OCI-M1 (cell line): ENCODE measurements at places on chromosomes 3 and 15.

DNA sequence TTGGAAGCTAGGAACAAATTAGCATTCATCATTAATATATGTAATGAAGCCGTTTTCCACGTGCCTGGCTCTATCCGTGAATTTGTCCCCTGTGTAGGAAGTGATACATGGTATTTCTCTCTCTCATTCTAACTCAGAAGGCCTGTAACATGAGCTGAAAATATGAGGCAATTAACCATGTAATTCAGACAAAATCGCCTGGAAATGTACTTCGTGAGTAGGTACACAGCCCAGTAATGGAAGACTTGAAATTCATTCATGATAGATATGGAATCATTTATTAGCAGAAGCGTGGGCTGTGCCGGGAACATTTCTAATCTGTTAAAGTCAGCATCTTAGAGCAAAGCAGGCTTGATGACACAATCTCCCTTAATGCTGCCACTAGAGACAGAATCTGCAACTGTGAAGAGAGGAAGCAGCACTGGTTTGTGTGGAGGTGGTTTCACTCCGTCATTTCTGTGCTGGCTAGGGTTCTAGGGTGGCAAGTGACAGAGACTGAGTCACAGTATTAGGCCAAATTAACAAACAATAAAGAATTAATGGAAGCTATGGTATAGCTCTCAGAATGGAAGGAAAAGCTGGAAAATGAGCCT lies 225.0 kb upstream of the PROK2 start:
- peak; percentile 11 for DNase-seq

GRCh38 chr3:102673271-102674115 lies 238.7 kb downstream of the ZPLD1 start:
- DNase-seq, result peak; percentile 86

DNA sequence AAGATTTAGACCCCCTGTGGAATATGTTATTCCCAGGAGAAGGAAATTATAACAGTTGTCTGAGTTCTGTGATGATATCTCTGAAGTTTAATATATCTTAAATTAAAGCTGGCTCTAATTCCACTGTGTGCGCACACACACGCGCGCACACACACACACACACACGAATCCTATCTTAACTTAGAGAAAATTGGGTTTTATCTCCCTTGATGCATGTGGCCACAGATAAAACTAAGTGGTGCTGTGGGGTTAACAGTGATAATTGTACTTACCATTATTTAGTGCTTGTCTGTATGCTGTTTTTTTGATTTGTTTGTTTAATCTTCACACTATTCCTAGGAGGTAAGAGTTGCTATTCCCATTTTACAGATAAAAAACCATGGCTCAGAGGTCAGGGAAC lies 7.4 kb downstream of the EEFSEC start:
- no peak for DNase-seq

- DNase-seq, result no peak
Measured at GRCh38 chr15:39369768-39370167, 211.1 kb upstream of the THBS1 start.

GRCh38 chr3:153624310-153625030 lies 462.4 kb downstream of the RAP2B start:
- DNase-seq, result peak; percentile 31

DNA sequence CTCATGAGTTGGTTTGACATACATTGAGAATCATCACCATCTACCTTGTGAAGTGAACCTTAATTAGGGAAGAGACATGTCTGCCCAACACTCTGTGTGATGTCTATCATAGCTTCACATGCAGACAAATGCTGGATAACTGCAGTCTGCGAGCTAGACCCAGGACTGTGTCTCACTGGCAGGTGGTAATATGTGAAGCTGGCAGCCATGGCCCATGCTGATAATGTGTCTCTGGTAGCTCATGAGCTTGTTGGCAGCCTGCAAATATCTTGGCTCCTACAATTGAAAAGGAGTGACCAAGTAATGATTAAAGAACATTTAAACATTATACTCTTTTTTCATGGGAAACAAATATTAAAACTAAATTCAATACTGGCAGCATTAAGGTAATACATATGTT lies 234.8 kb downstream of the CHST2 start:
- no peak for DNase-seq

DNA sequence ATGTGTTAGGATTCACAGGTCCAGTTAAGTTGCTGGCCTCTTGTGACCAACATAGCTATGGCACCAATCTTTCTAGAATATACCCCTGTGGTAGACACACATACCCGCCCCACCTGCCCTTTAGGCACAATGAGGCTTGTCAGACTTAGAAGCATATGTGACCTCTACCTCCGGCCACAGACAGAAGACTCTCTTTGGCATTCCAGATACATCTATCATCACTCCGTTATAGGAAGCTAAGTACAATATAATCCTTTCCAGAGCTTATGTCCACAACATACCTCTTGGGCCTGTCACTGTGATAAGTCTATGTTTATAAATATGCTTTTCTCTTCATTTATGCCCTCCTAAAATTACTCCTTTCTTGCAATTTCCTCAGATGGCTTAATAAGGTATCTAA lies 39.8 kb downstream of the CD47 start:
- DNase-seq, result no peak

DNA sequence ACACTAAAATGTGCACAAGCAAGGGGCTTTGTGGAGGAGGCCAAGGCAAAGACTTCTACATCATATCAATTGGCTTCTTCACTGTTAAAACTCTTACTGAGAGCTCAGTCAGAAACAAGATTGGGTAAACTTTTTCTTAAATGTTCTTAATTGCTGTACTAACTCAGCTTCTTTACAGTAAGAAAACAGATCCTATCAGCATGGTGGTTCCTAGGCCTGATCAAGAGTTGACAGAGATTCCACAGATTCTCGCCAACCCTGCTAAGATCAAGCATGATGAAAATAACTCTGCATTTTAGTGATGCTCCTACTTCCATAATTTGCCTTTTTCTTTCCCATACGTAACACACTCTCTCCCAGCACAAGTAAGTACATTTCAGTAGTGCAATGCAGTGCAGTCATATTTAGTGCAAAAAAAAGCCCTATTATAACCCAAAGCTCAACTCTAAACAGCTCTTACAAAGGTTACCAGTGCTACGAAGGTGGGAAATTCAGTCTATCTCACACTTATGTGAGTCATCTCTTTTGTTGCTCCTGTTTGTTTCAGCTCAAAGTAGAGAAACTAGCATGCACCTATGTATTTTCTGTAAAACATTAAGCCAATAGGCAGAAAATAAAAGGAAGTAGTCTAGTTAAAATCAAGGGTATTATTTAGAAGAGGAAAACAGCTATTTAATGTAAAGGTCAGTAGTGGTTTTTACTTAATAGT lies 29.9 kb downstream of the TIGIT start:
- DNase-seq, result no peak

- DNase-seq, result no peak
Measured at GRCh38 chr15:100723315-100723801, 121.0 kb downstream of the ASB7 start.

- DNase-seq, result no peak
Measured at GRCh38 chr15:55267401-55268175, 22.0 kb downstream of the RAB27A start.

- peak; percentile 83 for DNase-seq
Measured at GRCh38 chr3:14925729-14926591, 21.4 kb upstream of the NR2C2 start.

DNA sequence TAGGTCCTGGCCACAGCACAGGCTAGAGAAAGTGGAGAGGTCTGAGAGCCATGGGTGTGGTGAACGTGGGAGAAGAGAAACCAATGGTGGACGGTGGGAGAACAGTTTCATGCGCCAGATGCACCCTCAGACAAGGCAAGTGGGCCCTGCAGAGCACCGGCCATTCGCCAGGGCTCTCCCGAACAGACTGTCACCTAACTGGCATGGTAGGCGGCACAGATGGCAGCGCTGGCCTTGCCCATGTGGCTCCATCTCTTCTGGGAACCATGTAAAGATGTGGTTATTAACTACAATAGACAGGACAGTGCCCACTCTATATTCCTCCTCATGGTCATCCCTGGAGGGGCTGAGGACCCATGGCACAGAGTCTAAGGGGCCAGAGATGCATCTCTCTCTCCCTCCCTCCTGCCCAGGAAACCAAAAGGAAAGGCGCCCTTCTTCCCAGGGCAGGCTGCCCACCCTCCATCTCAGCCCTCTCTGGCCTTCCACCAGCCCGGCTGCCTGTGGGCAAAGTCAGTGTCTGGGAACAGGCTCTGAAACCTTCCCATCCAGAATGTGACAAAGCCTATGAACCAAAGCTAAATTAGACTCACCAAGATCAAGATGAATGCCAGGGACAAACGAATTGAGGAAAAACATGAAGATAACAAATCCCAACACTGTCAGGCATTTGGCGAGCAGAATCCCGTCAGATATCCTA lies 147.8 kb downstream of the OCA2 start:
- DNase-seq, result no peak

GRCh38 chr15:31365655-31366127 lies 39.1 kb downstream of the KLF13 start:
- peak; percentile 92 for DNase-seq

DNA sequence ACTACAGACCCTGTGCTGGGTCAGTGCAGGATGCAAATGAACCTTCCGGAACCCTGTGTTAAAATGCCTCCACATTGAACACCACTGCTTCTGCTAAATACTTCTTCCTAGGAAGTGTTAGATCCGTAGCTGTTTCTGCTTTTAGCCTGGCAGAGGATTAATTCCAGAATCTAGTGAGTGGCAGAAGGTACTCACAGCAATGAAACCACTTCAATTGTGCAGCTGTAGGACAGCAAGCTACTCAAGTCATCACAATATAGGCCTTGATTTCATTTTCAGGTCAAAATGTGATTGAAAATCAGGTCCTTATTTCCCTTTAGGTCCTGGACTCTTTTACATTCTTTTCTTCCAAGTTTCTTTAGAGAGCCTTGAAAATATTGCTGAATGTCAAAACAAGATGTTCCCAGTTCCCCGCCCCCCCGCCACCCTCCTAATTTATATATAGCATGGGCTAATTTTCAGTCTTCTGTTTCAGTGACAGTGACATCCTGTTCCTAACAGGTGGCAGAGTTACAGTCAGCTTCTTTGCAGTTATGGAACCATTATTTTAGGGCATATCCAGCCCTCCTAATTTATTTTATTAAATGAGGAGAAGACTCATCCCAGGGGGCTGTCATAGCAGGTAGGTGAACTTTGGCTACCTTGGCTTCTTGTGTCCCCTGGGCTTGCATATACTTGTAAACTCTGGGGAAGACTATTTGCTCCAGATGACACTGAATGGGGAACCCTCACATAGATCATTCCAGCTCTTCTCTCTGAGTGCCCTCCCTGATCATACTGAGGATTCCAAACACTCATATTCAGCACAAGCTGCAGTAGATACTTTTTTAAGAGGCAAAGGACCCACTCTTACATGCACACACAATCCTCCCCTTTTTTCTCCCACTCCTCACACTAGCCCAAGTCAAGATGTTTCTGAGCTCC lies 28.0 kb upstream of the ARNT2 start:
- no peak for DNase-seq

GRCh38 chr15:25829073-25829472 lies 34.1 kb downstream of the ATP10A start:
- DNase-seq, result peak; percentile 0

GRCh38 chr15:51758645-51759044 lies 7.2 kb downstream of the TMOD2 start:
- DNase-seq, result no peak

- no peak for DNase-seq
Measured at GRCh38 chr15:78914027-78914764, 30.6 kb downstream of the CTSH start.

DNA sequence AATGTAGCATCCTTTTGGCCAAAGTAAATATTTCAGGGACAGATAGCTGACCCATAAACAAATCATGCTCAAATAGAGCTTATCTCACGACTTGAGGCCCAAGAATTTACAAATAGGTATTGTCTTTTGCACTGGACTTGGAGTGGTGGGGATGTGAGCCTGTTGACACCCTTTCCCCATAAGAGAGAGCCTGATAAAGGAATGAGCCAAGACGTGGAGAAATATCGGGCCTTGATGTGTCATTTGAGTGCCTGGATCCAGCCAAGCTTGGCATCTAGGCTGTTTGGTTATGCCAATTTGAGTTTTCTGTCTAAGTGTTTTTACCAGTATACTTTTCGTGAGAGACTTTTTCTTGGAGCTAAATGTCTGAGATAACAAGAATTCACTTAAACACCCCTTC lies 112.9 kb upstream of the RGMA start:
- no peak for DNase-seq

DNA sequence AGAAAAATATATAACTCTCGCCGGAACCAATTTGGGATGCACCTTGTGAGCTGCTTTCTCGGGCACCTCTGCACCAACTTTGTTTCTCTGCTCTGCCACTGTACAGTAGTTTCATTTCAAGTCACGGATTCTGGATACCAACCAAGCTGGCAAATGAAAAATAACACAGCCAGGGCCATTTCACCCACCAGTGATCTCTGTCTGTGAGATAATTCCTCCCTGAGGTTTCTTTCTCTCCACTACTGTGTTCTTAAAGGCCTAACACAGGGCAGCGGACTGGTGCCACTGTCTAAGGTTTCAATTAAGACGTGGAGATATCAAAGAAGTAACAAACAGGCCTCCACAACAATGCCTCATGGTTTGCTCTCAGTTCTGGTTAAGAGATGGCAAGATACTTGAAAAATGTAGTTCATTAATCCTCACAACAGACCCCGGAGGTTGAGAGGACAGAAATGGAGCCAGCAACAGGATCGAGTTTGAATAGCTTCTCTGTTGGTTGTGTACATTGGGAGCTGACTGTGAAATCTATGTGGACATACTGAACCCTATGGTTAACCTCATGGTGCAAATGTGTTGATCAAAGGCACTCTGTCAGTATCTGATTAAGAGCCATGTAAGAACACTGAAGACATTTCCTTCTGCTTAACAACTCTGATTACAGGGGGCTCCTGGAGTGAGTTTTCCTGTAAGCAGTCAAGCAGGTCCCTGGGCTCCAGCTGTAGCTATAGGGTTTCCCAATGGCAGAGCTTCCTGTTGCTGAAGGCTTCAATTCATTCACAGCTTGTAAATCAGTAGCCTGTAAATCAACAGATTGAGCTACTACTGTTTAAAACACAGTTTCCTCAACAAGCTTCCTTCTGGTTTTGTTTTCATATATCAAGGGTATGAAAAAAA lies 470.5 kb downstream of the EPHA3 start:
- no peak for DNase-seq

DNA sequence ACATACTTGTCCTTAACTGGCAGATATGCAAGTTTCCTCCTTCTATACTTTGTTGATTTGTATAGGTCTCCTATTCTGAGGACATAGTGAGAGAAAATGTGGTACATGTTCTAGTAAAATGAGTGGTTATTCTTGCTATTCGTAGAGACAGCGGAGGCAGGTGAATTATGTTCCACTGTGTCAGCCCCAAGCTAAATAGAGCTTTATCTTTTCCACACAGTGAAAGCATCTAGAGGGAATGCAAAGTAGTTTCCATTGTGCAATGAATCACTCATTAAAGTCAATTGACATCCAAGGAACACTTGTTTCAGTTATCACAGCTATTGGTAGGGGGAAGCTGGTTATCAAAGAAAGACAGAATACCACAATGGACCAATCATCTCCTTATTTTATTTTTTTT lies 262.4 kb downstream of the NLGN1 start:
- DNase-seq, result peak; percentile 75

DNA sequence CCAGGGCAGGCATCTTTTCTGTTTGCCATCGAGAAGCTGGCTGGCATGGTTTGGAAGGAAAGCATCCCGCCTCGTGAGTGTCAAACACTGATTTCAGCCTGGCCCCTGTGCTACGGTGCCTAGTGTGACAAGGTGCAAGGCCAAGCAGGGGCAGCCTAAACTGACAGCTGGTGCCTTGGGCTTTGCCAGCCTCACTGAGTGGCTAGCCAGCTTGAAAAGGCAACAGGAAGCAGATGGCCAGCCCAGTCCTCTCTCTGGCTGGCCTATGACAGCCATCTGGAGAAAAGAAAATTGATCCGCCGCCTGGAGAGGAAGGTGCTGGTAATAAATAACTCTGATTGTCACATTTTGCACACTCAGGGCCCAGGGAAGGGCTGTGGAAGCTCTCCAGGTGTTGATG lies 52.2 kb downstream of the C3orf85 start:
- no peak for DNase-seq
